ENCODE measurements at places on chromosomes 16 and 17.

GRCh38 chr17:70855401-70856054 lies 686.2 kb downstream of the KCNJ2 start:
- DNase-seq, result no peak

- DNase-seq, result peak; percentile 16
Observed at GRCh38 chr17:10316801-10317542, 55.8 kb downstream of the MYH13 start.

GRCh38 chr16:60206516-60206915 lies 1472.4 kb upstream of the GOT2 start:
- DNase-seq, result no peak

DNA sequence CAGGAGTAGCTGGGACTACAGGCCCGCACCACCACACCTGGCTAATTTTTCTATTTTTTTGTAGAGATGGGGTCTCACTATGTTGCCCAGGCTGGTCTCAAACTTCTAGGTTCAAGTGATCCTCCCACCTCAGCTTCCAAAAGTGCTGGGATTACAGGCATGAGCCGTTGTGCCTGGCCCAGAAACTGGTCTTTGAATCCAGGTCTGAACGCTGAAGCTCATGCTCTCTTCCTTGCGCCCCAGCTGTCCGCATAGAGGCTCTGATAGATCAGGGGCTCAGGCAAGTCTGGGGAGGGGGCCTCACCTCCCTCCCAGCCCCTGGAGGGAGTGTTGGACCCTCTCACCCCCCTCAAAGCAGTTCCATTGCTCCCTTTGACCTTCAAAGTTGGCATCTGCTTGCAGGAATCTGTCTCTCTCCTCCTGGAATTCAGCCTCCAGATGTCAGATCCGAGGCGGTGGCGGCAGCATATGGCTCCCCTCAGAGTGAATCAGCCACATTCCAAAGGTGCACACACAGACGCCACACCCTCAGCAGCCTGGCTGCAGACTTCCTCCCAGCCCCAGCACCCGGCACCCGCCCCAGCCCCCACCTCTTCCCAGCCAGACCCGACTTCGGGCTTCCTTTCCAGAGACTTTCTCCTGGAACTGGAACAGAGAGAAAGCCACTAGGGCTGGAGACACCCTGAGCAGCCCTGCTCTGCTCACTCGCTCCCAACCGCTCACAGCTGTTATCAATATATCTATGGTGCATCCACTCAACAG lies 16.9 kb upstream of the GLIS2 start:
- DNase-seq, result no peak

DNA sequence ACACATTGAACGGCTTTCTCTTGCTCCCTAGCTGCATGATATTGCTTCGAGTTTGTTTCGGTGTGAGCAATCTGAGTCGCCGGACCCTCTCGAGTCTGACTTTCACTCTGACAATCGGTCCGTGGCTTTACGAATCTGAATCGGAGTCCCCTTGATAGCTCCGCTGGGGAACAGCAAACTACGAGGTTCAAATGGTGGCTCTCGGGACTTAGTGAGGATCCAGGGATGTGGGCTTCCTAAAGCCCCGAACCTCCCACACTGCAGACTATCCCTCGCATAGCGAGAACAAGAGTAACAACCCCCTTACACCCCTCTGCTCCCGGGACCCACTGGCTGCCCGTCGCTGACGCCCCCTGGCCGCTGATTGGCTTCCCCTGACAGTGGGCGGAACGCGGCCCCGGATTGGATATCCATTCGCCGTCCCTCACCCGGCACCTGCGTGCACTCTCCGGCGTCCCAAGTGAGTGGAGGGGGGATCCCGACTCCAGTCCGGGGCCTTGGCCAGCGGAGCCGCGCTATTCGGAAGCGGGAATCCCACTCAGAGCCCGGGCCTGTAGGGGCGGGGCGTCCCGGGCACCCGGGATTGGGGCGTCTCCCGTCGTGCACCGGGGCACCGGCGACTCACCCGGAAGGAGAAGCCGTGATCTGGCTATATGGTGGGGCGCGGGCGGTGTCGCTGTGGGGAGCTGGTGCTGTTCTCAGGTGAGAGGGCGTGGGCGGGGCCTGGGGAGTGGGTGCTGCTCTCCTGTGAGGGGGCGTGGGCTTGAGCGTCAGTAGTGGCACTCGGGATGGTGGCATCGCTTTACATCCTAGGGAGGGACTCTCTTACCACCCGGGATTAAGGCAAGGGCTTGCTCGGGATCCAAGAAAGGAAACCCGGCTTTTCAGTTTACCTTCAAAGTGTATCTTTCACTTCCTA lies at the start of gene SNX11:
Gene SNX11 (plus strand): TSS at position 630 of the 919 bp plus-strand sequence. CDS start 4,278 bp downstream, outside the sequence.
- peak; percentile 82 for DNase-seq

- DNase-seq, result peak; percentile 80
Observed at GRCh38 chr17:38349097-38349730, 2.4 kb upstream of the SOCS7 start.

- no peak for DNase-seq
Observed at GRCh38 chr17:27980043-27980442, 62.4 kb upstream of the NLK start.

- no peak for DNase-seq
Observed at GRCh38 chr16:27481282-27481934, 68.3 kb downstream of the GTF3C1 start.

GRCh38 chr17:41325611-41326010 lies 10.1 kb upstream of the KRTAP17-1 start:
- DNase-seq, result no peak

DNA sequence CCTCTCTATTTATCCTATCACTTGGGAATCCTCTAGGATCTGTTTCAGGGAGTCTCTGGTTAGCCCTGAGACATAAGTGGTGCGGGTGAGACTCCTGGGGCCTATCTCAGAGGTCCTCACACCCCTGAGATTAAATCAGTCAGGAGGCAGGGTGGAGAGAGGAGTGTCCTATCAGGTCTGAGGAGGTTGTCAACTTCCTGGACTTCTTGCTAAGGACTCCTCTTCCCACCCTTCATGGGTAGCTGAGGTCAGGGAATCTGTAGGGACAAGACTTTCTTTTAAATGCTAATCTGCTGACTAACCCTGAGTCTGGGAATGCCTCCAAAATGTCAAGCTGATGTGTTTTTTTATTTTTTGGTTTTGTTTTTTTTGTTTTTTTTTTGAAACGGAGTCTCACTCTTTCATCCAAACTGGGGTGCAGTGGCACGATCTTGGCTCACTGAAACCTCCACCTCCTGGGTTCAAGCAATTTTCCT lies 6.6 kb upstream of the ARMC5 start:
- DNase-seq, result no peak

DNA sequence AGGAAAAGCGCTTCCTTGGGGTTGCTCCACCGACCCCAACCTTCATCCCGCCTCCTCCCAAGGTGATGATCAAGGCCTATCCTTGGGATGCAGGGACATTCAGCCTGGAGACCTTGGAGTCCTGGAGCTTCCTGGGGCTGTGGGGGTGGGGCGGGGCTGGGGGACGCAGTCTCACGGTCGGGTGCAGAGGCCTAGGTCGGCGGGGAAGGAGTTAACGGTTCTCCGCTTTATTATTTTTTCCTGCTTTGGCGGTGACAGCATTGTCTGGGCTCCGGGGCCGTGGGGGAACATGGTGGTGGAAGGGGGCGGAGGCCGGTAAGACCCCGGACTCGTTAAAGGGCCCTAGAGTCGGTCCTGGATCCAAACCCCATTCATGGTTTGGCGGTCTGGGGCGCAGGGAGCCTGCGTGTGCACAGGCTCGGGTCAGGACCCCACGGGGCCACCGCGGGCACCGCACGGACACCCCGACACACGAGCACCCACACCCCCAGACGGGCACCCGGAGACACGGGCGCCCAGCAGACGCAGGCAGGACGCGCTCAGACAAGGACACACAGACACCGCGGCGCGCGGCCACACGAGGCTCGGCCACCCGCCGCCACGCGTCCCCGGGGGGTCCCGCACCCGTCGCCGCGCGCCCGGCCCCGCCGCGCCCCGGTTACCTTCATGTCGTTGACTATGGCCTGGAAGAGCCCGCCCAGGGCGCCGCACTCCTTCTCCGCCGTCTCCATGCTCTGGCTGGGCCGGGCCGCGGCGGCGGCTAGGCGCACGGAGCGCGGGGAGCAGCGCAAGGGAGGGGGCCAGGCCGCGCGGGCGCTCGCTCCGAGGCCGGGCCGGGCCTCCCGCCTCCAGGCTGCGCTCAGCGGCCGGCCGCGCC lies 554 bp downstream of the MTSS2 start:
- DNase-seq, result no peak

DNA sequence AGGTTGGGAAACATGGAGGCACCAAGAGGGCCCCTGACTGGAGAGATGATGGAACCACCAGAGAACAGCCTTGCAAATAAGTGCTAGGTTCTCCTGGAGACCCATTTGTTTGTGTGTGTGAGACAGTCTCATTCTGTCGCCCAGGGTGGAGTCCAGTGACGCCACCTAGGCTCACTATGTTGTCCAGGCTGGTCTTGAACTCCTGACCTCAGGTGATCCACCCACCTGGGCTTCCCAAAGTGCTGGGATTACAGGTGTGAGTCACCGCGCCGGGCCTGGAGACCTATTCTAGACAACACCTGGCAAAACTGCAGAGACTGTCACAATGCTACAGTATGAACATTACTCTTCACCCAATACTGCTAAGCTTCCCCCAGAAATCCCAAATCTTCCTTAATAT lies 1.5 kb downstream of the NPLOC4 start:
- no peak for DNase-seq

DNA sequence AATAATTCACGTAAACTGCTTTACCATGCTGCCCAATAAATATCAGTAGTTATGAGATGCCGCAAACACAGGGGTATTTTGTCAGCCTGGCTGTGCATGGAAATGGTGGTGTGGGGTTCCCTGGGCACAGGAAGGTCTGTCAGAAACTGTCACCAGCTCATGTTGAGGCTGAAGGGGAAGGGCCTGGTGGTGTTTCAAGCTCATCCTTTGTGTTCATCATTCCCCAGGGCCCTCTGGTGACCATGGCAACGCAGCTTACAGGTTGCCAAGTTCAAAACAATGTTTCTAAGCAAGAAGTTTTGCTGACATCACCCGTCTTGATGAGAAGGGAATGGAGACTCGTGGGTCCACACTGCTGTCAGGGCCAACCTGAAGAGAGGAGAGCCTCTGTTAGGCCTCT lies 348.9 kb upstream of the C16orf82 start:
- DNase-seq, result no peak

DNA sequence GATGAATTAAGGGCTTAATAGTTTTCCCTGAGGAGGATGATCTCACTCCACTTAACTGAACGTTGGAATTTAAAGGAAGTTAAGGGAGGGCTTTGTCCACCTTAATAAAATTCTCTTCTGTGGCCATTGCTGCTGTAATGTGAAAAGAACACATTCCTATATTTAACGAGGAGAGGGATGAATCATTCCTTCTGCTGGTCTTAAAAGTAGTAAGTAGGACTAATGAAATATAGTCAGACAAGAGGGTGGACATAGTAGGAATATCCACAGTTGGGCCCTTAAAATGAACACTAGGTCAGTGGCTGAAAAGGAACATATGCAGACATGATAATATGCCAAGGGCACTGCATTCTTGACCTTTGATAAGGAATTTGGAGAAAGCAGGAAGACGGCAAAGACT lies 405.6 kb downstream of the PMP22 start:
- DNase-seq, result no peak

DNA sequence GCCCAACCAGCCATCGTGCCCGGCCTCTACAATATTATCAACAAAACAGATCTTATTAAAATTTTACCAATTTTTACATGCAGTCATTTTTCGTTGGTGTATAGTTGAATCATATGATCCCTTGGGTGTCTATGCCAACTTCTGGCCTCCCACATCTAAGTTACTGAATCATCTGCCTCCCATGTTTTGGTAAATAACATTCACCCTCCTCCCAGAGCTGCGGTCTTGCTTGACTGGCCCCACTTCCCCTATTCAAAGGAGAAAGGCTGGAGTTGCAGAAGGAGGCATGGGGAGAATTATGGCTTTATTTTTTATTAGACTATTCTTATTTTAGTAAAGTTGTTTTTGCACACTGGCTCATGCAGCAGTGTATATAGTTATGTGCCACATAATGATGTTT lies 18.5 kb upstream of the CCL23 start:
- DNase-seq, result no peak

- DNase-seq, result no peak
Observed at GRCh38 chr16:13238182-13238581, 336.8 kb downstream of the SHISA9 start.

DNA sequence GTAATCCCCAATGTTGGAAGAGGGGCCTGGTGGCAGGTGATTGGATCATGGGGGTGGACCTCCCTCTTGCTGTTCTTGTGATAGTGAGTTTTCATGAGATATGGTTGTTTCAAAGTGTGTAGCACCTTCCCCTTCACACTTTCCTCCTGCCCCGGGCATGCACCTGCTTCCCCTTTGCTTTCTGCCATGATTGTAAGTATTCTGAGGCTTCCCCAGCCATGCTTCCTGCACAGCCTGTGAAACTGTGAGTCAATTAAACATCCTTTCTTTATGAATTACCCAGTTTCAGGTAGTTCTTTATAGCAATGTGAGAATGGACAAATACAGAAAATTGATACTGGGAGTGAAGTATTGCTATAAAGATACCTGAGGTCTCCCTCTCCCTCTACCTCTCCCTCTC lies 29.4 kb downstream of the RNF112 start:
- no peak for DNase-seq

DNA sequence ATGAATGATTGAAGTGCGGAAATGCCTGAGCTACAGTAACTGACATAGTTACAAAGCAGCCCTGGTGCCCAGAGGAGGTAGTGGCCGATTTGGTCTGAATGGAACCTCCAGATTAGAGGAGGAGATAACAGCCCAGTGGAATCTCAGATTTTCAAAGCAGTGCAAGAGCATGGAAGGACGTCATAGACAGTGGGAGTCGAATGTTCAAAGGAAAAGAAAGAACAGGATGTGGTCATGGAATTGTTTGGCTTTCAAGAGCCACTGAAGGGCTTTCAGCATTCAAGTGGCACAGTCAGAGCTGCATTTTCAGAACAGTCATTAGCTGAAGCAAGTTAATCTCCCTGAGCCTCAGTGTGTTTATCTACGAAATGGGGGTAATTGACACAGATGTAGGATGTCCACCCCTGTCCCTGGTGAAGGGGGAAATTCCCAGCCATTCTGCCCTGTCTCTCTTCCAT lies 104.6 kb upstream of the CACNG3 start:
- DNase-seq, result no peak

GRCh38 chr17:73663614-73664013 lies 19.4 kb upstream of the SDK2 start:
- no peak for DNase-seq

DNA sequence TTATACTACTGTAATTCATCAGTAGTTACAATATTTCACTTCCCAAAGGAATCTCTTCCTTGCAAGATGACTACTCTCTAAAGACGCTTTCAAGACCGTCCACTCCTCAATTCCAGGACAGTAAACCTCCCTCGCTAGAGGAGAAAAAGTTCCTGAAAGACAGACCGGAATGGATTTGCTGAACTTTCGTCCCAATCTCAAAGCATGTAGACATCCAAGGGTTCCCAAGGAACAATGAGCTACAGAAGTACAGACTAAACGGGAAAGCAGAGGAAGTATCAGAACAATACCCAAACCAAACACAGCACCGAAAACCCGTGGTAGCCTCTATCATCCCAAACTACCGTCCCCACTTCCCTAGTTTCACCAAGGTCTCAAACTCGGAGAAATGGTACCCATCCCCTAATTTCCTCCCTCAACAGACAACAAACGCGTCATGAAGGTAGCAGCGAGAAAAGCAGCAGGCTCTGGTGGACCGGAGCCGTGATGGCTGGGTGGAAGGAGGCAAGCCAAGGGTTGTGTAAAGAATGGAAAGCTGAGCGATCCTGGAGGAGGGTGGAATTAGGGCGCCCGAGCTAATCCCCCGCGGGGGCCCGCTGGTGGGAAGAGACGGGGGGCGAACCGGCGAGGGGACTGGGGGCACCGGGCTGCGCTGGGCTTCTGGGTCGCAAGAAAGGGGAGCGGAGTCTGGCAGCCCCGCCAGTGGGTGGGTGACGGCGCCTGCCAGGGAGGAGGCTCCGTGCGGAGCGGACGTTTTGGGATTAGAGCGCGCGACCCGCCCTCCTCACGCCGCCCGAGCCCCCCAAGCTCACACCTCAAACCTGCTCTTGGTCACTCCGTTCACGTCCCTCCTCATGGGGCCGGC lies 647 bp downstream of the FBXL20 start:
- no peak for DNase-seq

Measured in amygdala (tissue), 56 donors.